HTR-8/SVneo (cell line): ENCODE measurements at places on chromosomes 7 and 10.

DNA sequence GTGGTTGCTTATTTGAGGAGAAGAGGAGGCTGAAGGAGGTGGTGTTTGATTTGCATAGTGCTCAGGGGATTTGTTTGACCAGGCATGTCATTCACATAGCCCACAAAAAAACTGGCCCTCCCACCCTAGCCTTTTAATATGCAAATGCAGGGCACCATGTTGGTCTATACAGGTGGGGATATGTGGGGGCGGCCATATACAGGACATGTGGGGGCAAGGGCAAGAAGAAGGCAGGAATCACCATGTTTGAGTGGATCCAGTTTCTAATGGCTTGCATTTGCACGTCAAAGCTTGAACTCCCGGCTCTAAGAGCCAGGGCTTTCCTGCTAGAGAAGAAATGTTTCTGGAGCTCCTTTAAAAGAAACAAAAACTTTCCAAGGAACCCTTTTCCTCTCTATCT lies 541.0 kb downstream of the ZWINT start:
- no peak for DNase-seq

DNA sequence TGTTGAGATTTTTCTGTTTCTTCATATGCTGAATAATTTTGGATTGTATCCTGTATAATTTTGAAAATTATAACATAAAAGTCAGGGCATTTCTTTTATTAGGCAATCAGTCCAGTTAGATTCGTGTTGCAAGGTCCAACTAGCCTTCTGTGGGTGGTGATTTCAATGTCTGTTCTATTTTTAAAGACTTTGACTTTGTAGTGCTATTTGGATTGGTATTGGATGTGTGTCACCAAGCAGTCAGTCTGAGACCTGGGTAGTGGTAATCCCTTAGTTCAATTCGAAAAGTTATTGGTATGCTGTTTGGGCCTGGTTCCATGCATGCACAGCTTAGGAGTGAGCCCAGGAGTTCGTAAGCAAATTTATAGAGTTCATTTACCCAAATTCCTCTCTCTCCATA lies 82.2 kb downstream of the EPDR1 start:
- DNase-seq, result no peak

DNA sequence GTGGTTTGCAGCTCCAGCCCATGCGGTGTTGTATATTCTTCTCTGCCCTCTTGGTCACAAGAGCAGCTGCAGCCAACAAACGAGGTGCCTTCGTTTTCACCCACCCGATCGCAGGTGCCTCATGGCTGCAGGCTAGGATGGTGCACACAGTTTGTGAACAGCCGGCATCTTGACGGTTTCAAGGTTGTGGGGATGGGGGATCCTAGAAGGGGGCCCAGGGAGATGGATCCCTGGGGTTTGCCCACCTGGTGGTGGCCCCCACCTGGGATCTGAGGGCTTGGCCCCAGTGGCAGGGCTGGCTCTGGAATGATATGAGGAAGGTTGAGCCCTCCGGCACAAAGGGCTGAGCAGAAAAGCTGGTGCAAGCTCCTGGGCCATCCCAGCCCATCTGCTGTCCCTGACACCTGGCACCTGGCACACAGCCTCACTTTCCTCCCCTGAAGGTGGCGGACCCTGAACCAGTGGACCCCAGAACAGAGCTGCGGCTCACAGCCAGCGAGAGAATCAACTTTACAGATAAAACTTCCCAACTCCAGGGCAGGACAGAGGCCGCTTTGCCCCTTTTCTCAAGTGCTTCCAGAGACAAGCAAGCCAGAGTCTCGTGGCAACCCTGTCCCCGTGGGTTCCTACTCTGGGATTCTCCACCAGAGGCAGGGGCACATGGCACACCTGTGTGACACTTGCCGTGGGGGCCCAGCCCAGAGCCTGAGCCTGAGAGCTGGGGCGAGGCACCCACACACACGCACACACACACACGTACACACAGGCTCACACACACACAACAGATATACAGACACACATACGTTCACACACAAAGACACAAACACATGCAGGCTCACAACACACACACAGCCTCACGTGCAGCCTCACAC lies 177.3 kb upstream of the PPP2R2D start:
- no peak for DNase-seq

GRCh38 chr7:128164061-128164954 lies 76.8 kb upstream of the LEP start:
- DNase-seq, result peak; percentile 27

DNA sequence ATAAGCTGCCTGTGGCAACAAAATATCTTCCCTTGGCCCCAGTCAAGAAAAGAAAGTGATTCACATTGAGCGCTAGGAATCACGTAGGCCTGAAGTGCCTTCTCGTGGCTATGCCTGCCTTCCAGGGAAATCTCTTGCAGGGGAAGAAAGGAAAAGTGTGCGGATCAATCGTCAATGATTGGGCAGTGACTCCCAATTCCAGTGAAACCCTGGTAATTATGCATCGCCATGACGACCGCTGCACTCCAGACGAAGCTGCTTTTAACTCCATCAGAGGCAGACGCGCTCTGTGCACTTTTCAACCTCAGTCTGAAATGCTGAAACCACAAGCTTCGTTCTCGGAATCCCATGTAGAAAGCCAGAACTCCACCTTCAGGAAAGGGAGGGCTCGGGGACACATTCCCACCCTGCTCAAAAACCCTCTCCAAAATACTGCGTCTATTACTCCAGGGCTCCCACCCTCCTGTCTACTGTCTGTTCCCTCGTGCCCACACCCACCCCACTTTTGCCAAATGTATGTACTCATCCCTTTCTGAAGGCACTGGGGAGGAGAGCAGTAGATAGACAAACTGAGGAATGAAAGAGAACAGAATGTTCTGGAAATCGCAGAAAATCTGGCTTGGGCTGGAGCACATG lies 24.2 kb upstream of the PRKAG2 start:
- DNase-seq, result no peak

GRCh38 chr7:106071999-106072714 lies 40.0 kb downstream of the SYPL1 start:
- no peak for DNase-seq

- DNase-seq, result no peak
Measured at GRCh38 chr7:80724249-80724871, 85.9 kb downstream of the CD36 start.

DNA sequence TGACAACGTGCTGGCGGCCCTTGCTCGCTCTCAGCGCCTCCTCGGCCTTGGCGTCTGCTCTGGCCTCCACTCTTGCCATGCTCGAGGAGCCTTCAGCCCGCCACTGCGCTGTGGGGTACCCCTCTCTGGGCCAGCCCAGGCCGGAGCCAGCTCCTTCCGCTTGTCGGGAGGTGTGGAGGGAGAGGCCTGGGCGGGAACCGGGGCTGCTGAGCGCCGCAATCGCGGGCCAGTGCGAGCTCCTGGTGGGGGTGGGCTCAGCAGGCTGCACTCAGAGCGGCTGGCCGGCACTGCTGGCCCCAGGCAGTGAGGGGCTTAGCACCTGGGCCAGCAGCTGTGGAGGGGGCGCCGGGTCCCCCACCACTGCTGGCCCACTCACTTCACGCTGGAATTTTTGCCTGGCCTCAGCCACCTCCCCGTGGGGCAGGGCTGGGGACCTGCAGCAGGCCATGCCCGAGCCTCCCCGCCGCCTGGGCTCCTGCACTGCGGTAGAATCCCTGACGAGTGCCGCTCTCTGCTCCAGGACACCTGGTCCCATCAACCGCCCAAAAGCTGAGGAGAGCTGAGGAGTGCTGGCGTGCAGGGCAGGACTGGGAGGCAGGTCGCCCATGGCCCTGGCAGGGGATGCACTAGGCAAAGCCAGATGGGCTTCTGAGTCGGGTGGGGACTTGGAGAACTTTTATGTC lies 372.2 kb upstream of the NRG3 start:
- no peak for DNase-seq

DNA sequence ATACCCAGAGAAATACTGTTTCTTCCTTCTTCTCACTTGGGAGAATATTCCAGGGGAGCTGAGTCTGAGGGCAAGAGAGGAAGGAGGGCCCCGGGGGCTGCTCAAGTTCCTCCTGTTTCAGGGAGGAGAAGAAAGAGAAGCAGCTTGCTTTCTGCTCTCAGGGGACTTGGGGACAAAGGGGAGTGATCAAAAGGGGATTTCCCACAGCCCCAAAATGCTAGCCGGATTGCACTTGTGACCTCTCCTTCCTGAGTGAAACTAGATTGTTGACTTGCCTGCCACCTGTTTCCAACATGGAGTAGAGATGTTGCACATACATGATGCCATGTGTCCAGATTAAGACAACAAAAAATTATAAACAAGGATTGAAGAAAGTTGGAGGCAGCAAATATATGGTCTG lies 28.7 kb upstream of the PDCD4 start:
- no peak for DNase-seq

- no peak for DNase-seq
Measured at GRCh38 chr7:119482209-119482608, 790.8 kb upstream of the KCND2 start.

GRCh38 chr10:69215405-69216171 lies 4.5 kb upstream of the HKDC1 start:
- no peak for DNase-seq

DNA sequence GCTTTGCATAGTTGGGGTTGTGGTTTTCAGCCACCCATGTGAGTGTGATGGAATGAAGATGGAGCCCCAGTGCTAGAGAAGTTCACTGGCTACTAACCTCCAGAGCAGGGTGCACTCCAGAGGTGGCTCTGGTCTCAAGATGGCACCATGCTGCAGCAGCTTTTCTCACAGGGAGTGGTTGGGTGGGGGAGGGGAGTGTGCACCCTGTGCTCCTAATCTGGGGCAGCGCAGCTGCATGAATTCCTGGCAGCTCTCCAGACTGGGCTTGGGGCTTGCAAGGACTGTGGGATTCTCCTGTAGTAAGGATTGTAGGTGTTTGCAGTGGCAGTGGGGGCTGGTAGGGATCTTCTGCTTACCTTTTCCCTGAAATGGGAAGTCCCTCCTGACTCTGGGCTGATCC lies 23.7 kb downstream of the PHTF2 start:
- no peak for DNase-seq

DNA sequence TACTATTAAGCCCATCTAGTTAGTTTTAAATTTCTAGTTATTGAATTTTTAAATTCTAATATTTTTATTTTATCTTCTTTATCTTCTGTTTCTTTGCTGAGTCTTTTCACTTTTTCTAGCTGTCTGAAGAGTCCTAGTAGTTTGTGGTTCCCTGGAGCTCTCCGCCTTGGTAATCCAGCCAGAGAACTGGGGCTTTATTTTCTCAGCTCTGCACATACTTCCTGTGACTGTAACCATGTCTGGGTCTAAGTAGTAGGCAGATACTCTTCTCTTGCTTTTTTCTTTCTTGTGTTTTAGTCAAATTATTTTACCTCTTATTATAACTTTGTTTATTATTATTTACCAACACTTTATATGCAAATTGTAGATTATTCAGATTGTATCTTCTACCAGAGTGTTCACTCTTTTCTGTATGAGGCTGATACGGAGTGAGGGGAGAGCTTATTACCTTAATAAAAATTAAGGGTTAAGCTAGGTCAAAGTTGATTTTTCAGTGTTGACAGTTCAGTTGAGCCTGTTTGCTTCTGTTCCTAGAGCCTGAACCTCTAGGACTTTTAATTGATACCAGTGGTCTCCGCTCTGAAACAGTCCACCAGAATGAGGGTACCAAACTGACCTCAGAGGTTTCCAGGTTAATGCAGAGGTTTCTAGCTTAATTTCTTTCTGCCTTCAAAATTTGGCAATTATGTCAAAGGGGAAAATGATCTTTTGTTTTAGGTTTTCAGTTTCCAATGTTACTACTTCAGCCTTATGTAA lies 155.4 kb downstream of the ADK start:
- DNase-seq, result no peak

DNA sequence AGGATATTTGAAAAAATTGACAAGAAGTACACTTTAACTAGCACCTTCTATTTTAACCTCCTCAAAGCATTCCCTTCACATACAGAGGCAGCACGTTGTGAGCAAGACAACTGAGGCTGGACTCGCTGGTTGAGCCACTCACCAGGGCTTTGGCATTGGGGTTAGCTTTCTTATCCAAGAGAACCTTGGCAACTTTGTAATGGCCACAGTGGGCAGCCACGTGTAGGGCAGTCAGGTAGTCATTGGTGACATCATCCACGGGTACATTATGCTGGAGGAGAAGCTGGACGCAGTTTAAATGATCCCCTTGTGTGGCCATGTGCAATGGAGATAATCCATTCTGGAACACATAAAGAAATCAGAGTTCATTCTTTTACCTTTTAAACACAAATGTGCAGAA lies 181.8 kb downstream of the ANK3 start:
- no peak for DNase-seq

GRCh38 chr10:113061557-113061956 lies 111.5 kb downstream of the TCF7L2 start:
- no peak for DNase-seq

DNA sequence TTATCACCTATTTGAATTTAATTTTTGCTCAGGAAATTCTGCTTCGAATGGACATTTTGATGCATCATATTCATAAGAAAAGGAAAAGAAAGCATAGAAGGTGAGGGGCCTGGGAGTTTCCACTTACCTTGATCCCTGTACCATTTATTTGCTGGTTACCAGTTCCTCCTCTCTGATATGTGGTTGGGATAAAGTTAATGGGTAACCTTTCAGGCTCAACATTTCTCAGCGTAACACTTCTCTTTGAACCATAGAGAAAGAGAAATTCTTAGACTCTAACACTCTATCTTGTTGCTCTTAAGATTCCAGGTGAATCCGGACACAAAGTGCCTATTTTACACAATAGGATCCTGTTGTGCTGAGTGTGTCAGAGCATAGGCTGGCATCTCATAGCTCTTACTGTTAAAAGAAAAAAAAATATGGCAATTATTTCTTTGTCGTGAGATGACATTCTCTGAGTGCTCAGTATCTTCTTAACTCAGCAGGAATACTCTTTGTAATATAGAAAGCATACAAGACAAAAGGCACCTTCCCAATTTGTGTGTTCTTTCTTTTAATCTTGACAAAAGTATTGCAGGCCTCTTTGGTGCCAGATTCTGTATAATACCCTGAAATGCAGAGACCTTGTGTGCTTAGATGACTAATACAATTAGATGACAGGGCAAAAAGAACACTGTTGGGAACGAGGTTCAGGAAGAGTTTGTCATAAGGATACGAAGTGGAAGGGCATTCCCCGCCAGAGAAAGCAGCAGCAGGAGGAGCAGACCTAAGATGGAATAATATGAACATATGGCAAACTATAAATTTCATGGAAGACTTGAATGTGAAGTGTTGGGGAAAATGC lies 689.6 kb downstream of the NRG3 start:
- no peak for DNase-seq

- DNase-seq, result no peak
Measured at GRCh38 chr7:43537765-43538403, 45.0 kb upstream of the STK17A start.

DNA sequence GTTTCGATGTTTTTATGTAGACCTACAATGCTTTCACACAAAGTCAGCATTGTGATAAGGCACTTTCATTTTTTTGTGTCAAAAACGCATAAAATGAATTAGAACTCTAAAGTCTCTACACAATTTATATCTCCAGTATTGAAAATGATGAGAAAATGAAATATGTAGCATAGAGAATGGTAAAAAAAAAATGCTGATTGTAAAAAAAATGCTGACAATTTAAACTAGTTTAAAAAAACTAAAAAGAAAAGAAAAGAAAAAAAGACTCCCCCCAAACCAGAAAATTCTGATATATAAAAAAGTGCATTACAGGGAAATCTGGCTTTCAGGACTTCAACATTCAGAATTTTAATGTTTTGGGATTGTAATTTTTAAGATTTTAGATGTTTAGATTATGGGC lies 148.1 kb downstream of the FZD1 start:
- no peak for DNase-seq
